Naive B cell (primary cell): ENCODE measurements at places on chromosomes 3 and 15.

- no peak for DNase-seq
These were observed 146.6 kb upstream of the P2RY1 start for GRCh38 chr3:152688313-152688712.

DNA sequence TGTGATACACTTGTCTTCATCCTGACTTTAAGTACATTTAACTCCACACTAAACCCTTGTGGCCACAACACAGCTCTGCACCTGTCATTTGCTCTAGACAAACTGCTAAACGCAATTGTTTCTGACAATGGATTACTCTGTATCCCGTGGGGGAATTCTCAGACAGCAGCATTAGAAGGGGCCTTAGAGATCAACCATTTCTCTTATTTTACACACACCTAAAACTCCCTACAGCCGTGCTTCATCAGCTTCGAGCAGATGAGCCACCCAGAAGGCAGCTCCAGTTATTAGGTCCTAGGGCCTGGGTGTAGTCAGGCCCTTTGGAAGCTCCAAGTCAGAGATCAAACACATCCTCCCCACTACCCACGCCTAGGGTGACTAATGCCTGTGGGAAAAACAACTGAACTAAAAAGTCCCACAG is 1.3 kb upstream of the IL12A start:
- DNase-seq: no peak

DNA sequence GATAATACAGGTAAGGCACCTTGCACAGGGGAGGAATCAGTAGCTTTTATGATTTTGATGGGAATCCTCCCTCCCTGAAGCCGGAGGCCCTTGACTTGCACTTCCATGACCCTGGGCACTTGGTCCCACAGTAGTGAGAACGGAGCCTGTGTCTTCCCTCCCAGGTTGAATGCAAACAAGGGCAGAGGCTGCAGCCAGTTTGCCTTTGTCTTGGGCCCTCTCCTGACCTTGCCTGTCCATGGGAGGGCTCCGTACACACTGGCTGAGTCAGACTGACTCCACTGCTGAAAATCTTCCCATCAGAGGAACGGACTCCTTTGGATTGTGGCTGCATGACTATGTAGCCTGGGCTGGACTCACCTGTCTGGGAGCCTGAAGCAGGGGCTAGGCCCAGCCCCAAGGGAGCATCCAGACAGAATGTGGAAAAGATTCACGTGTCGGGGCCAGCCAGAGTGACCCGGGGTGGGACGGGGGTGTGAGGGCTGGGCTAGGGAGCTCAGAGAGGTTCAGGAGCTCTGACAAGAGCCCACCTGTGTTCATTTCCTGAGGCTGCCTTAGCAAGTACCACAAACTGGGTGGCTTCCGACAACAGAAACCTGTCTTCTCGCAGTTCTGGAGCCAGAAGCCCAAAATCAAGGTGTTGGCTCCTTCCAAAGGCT is 9.5 kb downstream of the TBC1D21 start:
- no peak for DNase-seq

GRCh38 chr3:185328324-185329004 is 34.5 kb upstream of the MAP3K13 start:
- no peak for DNase-seq

GRCh38 chr3:179666030-179666429 is 13.2 kb downstream of the USP13 start:
- DNase-seq: no peak

- DNase-seq: peak; percentile 4
These were observed 116.3 kb downstream of the PDZRN3 start for GRCh38 chr3:73508330-73508954.

DNA sequence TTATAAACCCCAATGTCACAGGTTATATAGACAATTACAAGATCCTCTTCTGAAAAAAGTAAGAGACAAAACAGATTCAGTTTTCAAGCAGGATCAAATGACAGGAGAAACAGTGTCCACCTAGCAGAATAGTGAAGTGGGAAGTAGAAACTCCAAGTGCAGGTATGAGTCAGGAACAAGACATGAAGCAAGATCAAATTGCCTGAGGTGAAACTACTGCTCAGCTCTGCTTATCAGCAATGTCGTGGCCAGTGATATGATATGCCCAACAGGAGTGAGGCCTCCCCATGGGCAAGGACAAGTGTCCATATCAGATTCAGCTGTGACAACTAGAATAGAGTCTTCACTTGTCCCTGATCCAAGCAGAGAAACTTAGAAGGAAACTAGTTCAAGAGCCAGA is 100.0 kb downstream of the ZMAT3 start:
- DNase-seq: no peak

DNA sequence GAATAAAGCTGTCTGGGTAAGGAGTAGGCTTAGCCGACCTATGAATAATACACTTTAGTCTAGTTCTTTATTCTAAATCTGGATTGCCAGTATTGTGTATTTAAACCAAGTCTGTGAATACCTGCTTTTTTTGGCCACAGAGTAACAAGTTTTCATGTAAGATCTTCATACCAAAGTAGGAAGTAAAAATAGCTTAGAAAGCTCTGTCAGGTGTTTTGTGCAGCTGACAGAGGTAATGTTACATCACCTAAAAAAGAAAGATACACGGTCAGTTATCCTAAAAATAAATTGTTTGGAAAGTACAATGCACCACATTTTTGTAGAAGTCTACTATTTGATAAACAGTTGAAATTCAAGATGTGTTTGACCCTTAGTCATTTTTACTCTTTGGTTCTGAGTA is 16.5 kb downstream of the CALML4 start:
- no peak for DNase-seq

GRCh38 chr3:56915966-56916586 is 114.3 kb upstream of the ARHGEF3 start:
- peak; percentile 53 for DNase-seq

DNA sequence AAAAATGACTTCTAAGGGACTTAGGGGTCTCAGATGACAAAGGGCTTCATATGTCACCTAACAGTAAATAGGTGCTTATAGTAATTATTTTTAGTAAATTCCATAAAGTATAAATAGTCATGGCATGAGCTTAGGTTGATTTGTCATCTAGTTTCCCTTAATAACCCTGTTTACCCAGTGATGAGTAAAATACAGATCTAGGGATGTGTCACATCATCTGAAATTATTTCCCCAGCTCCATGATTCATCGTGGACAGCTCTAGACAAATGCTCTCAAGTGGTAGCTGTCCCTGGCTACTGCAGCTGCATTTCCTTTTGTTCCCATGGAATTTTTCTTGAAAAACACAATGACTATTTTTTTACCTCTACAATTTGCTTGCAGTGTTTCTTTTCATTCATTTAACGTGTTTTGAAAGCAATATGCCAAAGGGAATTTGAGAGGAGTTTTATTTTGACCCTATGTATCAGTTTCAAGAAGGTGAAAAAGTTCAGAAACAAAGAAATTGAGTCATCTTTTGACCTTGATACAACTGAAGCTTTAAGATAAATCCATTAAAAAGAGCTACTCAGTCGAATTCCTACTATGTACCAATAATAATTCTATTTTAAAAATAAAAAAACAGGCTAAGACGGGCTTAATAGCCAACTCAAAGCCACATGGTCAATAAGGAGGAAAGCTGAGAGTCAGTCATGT is 241.6 kb downstream of the KCNMB2 start:
- no peak for DNase-seq

GRCh38 chr3:60992395-60992794 is 258.9 kb downstream of the FHIT start:
- DNase-seq: peak; percentile 3

DNA sequence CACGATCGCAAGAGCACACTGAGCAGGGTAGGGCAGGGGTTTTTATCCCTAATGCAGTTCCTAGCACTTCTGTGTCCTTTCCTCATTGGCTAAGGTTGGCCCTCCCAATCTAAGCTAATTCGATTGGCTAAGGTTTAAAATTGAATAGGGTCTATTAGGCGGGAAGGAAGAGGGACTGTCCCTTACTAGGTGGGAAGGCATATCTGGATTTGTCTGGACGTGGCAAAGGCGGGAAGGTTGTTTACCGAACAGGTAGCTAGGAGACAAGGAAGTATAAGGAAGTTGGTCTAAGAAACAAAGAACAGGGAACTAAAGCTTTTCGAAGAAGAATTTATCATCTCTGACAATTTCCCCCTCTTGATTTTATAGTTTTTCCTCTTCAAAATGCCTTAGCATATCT is 24.8 kb upstream of the ATG7 start:
- DNase-seq: no peak

- no peak for DNase-seq
These were observed 113.5 kb downstream of the CADPS start for GRCh38 chr3:62761711-62762110.

GRCh38 chr15:65466901-65467300 is 44.2 kb upstream of the IGDCC4 start:
- no peak for DNase-seq

GRCh38 chr3:57855943-57856342 is 99.8 kb downstream of the SLMAP start:
- no peak for DNase-seq

GRCh38 chr3:111801693-111802092 is 57.4 kb upstream of the PHLDB2 start:
- DNase-seq: no peak

DNA sequence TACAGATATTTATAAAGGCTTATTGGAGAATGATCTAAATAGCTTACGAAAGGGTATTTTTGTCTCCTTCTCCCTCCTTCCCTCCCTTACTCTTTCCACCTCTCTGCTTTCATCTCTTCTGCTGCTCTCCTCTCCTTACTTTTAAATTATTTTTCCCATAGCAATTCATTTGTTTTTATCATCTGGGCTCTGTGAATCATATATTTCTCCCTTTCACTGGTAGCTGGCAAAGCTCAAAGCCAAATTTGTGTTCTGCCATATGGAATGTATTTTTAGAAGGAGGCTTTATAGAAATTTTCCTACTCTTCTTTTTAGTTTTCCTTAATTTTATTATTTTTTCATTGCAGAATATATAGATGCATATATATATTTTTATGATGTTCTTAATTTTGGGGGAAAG is 385.8 kb downstream of the C3orf38 start:
- DNase-seq: no peak

GRCh38 chr3:145079436-145079835 is 1081.5 kb downstream of the PLOD2 start:
- DNase-seq: no peak

- DNase-seq: no peak
These were observed 45.4 kb downstream of the PSMD6 start for GRCh38 chr3:63977893-63978292.

GRCh38 chr3:111321786-111322185 is 220.2 kb upstream of the CD96 start:
- DNase-seq: no peak

- no peak for DNase-seq
These were observed 172.6 kb upstream of the CHL1 start for GRCh38 chr3:24006-24405.

DNA sequence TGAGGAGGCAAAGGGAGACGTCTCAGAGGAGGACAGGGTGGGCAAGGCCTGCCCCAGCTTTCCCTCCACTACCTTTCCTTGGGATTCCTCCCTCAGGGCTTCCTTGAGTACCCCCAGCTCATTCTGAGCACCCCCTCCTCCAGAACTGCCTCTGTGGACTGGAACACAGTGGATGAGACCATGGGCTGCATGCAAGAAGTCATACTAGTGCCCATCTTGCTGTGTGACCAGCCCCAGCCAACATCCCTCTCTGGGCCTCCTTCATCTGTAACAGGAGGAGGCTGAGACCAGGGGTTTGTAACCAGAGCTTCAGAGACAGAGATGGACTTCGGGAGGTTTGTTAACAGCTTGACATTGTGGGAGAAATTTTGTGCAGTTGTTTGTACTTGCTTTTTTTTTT is 25.6 kb downstream of the FEM1B start:
- no peak for DNase-seq

GRCh38 chr3:11236588-11237461 is 35.4 kb upstream of the ATG7 start:
- DNase-seq: peak; percentile 67

- no peak for DNase-seq
These were observed 212.2 kb upstream of the GPR149 start for GRCh38 chr3:154642145-154642544.

- no peak for DNase-seq
These were observed 93.2 kb downstream of the ZNF280D start for GRCh38 chr15:56640127-56640526.

DNA sequence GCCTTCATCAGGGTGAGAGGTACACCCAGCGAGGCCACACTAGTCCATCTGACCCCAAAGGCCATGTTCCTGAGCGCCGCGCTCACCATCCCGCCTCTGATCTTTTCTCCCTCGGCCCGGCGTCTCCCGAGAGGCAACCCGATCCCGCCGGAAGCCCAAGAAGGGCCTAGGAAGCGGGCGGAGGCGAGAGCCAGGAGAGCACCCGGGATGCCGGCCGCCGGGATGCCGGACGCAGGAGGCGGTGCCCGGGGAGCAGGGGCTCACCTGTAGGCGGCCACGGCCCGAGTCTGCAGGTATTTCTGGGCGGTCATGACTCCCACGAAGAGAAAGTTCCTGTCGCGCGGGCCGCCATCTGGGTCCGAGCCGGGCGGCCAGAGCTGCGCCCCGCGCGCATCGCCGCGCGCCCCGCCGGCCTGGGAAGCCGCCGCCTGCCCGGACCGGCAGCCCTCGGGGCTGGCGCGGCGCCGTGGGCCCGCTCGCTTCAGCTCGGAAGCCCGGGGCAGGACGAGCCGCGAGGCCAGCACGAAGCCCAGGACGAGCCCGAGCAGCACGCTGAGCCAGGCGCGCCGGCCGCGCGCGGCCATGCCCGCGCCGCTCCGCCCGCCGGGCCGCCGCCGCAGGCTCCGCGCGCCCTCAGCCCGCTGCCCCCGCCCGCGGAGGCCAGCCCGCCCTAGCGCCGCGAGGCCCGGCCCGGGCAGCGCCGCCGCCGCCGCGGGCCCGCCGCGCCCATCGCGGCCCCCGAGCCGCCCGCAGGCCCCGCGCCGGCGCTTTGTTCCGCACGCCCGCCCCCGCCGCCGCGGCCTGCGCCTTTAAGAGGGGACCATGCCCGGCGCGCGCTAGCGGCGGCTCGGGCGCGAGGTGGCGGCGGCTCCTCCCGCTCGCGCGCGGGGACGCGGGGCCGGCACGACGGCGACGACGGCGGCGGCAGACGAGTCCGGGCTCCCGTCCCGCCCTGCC is 697 bp downstream of the CHSY1 start:
- DNase-seq: peak; percentile 19

- no peak for DNase-seq
These were observed 37.6 kb downstream of the ERICH6 start for GRCh38 chr3:150666167-150666566.
